ENCODE measurements at places on chromosomes 16 and 17. TPM values are rescaled to one million over a fixed set of nuclear protein-coding genes. Genes with fewer than 3 reads are reported as not detected.

Gene SPNS2
- 47.3 TPM for total RNA-seq

Gene NEUROD2
- total RNA-seq, result not detected

Gene HLF
- total RNA-seq, result 0.25 TPM

Gene CD7
- not detected for total RNA-seq

Gene CASKIN2
- 18.3 TPM for total RNA-seq

Gene ADGRG1
- total RNA-seq, result 150 TPM

Gene NEK8
- 4.3 TPM for total RNA-seq

Gene CHD9NB
- 1.0 TPM for total RNA-seq

Gene UBE2Z
- total RNA-seq, result 119 TPM

Gene ADAP2
- 9.7 TPM for total RNA-seq

Gene HSF5
- total RNA-seq, result 0.21 TPM

Gene KCNAB3
- 0.29 TPM for total RNA-seq

Gene SCIMP
- not detected for total RNA-seq

Gene CA4
- not detected for total RNA-seq

Gene RPL19
- 4,555 TPM for total RNA-seq
